Epithelial cell of proximal tubule (primary cell): ENCODE measurements at places on chromosomes 3 and 15.

GRCh38 chr15:69782809-69783208, 314.9 kb downstream of the TLE3 start:
- DNase-seq = no peak

DNA sequence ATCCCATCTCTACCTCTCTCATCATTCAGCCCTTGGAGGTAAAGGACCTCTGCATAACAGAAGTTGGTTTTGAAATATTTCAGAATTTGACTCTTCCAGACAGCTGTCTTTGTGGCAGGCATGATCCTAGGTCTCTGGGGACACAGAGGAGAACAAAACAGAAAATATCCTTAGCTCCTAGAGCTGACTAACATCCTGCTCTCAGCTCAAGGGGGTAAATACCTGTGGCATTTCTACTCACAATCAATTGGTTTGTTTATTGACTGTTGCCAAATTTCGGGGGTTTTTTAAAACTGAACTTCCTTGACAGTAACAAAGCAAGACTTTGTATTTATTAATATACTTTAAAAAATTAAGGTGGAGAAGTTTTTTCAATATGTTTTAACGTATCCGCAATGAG, 78.8 kb downstream of the EOMES start:
- DNase-seq = no peak

- DNase-seq = no peak
Measured at GRCh38 chr3:196165850-196166249, 45.4 kb downstream of the ZDHHC19 start.

DNA sequence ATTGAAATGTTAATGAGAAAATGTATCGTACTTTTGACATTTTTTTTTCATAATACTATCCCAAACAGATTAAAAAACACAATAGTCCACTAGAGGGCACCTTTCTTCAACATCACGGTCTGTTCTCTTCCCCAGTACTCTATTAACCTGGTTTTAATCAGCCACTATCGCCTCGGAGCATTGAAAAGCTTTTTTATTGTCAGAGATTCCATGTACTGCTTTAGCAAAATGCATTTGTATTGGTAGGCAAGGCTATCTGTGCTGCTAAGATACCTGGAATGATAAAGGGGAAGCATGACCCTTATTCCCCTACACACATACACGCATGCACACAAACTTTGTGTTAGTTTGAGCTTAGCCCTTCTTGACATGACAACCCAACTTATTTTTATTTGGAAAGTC, 160.1 kb upstream of the IL12A start:
- no peak for DNase-seq

GRCh38 chr3:150527464-150528255, 18.6 kb downstream of the SERP1 start:
- no peak for DNase-seq

DNA sequence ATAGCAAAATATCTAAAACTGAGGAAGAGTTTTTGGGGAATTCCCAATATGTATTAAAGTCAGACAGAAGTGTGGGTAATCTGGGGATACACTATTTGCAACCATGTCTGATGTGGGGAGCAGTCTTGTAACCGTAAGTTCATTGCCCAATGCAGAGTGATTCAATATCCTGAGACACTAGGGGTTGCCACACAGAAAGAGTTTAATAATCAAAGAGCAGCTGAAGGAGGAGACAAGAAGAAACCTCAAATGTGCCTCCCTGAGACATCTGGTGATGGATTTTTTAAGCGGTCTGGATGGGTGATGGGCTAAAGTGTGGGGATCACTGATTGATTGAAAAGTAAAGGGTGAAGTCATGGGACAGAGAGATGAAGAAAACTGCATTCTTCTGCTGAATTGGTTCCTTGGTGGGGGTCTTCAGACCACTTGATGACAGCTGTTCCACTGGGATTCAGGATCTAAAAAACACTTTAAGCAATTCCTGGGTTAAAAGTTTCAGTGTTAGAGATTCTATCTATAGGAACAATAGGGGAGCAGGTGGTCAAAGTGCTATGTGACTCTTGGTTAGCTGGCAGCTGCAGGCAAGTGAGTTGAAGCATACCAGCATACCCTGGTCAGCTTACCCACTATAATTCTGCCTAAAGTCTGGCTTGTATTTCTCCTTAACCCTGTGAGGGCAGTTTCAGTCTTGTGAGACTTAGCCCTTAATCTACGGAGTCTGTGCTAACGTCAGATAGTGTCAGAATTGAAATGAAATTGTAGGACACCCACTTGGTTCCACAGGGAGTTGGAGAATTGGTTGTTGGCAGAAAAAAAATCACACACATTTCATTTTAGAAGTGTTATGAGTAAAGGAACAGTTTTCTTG, 425.9 kb upstream of the TGFBR2 start:
- DNase-seq = no peak

- DNase-seq = no peak
Measured at GRCh38 chr3:152539191-152539764, 270.5 kb downstream of the MBNL1 start.

DNA sequence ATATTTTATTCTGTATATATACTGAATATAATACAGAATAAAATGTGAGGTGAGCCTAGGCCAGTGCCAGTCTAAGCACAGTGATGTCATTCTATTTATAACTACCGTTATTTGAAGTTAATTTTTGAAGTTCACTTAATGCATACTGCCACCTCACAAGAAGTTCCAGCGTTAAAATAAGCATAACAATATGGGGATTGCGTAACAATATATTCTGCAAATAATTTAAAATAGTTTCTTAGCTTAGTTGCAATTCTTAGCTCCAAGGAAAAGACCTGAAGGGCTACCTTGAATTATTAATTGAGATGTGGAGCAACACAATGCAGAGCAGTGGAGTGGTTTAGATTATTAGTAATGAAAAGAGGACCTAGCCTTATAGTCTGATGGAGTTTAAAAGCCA, 390.5 kb upstream of the ROBO1 start:
- DNase-seq = no peak

DNA sequence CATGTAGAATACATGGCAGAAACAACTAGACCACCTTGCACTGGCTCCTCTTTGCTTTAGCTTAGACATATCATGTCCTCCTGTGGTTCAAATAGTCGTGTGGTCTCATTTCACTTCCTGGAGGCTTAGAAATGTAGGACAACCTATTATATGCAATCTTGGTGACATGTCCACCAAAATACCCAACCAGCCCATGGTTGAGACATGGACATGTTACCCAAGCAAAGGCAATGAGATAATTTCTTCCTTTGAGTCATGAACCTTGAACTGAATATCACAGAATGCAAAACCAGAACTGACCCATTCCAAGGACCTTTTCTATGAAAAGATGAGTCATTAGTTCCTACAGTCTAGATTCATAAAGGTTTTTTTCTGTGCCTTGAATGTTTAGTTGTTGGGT, 309.0 kb upstream of the MDFIC2 start:
- DNase-seq = no peak

DNA sequence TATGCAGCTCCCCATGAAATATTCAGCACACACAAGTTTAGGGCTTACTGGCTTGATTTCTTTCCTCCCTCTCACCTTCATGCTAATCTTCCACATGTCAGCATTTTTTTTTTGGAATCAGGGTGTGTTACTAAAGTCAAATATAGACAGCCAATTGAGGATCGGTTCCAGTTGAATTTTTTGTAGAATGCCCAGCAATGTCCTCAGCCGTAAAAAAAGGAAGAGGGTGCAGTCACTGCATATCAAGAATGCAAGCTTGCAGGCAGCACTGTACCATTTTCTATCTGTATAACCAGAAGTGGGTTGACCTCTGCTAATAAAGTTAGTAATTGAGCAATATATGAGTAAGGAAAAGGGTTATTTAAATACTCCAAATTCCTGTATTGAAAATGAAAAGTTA, 51.4 kb upstream of the CHMP2B start:
- no peak for DNase-seq

DNA sequence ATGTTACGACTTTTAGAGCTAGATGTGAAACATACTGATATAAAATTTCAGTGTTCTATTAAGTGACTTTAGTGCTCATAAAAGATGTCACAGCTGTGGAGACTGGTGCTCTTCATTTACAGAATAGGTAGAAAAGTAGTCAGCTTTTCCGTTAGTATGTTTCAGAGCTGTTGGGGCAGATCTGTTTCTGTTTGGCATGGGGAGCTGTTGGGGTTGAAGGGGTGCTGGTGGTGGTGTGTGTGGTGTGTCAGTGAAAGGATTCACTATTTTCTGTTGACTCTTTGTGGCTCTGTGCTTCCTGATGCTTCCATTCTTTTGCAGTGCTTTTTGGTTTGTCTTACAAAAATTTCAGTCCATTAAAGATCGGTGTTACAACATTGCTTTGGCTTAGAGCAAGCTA, 3.2 kb downstream of the UBE2E2 start:
- DNase-seq = no peak

GRCh38 chr15:63597038-63597790, at the start of gene FBXL22:
FBXL22 (plus strand) TSS chr15:63597387; CDS start chr15:63597393, 6 bp downstream.
- DNase-seq = no peak

DNA sequence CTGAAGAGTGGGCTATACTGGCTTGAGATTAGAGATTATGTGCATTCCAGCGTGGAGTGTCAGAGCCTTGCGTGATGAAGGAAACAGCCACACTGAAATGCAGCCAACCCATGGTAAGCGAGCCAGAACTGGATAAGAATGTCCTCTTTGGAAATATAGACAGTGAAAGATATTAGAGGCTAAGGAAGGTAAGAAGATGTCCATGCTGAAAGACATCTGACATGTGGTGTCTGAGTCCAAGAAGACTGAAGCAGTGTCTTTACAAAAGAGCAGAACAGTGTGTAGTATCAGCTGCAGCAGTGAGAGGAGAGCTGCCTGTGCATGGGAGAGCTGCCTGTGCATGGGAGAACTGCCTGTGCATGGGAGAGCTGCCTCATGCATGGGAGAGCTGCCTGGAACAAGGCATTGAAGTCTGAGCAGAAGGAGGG, 672.2 kb downstream of the DIPK2A start:
- DNase-seq = no peak

DNA sequence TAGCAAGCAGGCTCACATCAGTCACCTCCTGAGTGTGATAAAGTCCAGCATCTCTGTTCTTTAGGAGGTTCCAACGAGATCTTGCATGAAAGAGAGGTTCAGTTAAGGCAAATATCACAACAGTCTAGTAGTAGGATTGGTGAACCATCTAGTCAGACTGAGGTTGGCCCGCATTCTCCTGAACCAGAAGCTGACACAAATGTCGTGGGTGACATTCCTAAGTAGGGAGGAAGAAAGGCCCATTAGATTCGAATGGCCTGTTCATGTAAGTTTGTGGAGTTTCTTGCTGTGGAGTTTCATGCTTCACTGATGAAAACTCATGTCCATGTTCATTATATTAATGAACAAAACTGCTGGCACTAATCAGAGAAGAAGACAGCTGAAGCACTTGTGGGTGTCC, 66.7 kb upstream of the XCR1 start:
- no peak for DNase-seq

GRCh38 chr3:48563382-48563918, at the start of gene UCN2:
UCN2 (minus strand) TSS chr3:48563781; CDS start chr3:48563124, 657 bp downstream.
- no peak for DNase-seq
